Foreskin keratinocyte (primary cell): ENCODE measurements at places on chromosomes 11 and 22.

- no peak for DNase-seq
Measured at GRCh38 chr22:42912059-42912458, 55.0 kb upstream of the ARFGAP3 start.

DNA sequence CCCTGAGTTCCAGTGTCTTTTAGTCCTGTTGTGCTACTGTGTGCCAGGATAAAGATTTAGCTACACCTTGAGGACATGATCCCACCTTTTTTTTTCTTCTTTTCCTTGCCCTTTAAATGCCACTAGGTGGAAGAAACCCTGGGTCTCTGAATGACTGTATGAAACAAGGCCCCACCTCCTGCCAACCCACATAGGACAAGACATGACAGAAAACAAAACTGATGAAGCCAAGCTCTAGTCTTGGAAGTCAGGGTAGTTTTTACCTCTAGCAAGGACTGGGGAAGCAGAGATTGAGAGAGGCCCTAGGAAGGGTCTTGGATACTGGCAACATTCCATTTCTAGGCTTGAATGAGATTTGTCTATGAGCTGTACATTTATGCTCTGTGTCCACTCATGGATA, 410.7 kb downstream of the MIAT start:
- no peak for DNase-seq

DNA sequence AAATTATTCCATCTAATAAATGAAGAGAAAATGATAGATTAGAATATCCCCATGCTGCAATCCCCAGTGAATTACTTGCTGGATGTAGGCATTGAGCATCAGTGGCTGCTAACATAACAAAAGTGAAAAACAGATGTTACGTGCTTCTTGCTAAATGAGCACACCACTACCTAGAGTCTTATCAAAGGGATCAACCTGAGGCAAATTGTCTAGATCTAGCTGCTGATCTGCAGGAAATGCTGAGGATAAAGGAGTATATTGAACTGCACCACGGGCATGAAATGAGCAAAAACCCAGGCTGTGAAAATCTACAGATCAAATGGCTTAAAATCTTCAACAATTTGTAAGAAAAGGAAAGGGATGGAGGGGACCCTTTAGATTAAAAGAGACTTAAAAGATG, 45.3 kb upstream of the SCUBE2 start:
- no peak for DNase-seq

GRCh38 chr11:117795638-117796455, 1.2 kb downstream of the DSCAML1 start:
- no peak for DNase-seq

DNA sequence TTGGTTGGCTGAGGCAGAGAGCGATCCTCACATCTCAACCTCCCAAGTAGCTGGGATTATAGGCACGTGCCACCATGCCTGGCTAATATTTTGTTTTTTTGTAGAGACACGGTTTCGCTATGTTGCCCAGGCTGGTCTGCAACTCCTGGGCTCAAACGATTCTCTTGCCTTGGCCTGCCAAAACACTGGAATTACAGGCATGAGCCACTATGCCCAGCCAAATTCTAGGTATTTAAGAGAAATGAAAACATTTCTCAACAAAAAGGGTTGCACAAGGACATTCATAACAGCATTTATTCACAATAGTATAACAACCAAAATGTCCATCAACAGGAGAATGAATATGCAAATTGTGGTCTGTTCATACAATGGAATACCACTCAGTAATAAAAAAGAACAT, 31.7 kb upstream of the RBX1 start:
- DNase-seq, result no peak

DNA sequence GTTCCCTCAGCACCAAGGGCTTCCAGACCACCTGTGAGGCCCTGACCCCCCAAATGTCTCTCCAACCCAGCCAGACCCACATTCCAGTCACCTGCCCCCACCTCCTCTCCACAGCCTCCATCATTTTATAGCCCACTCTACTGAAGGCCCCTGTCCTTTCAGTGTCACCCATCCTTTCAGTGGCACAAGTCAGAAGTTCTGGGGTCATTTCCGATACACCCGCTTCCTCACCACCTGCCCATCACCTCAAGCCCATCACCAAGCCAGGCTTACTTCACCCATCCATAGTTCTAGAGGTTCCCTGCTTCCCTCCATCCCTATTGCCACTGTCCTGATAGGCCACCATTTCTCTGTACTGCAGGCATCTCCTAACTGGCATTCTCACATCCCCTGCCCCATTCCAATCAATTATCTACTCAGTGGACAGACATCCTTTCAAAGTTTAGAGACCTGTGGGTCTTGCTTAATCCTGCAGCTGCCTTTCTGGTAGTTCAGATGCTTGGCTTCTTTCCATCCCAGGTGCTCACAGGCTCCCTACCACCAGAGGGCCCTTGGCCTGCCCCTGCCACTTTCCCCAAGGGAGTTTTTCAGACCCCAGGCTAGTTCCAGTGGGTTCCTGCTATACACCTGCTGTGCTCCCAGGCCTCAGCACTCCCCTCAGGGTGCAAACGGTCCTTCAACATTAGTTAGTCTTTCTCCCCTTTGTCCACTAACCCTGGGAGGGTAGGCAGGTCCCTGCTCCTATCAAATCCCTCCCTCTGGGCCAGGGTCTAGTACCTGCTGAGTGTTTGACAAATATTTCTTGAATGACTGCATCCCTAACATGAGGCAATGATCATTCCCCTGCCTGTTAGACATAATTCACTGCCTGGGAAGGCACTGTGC, 7.6 kb downstream of the KCNQ1OT1 start:
- peak; percentile 20 for DNase-seq

DNA sequence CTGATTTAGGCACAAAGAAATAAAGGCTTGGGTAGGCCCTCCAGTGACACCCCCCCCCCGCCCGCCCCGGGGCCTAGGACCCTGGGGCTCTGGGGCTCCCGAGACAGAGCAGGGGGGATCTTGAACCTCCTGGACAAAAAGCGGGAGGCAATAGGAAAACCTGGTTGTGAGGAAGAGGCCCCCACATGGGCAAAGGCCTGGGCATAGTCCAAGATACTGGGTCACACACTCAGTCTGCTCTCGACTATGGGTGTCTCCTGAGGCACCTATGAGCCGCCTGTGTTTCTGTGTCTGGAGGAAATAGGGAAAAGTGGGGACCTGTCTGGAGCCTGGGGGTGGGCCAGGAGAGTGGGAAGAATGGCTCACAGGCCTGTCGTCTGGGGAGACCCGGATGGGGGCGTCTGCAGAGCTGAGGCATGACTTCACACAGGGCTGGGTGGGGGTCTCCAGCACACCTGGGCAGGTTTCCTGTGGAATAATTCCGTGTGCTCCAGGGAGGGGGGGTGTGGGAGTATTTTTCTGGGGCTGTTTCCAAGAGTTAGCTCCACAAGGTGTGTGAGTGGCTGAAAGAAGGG, 2.4 kb upstream of the MN1 start:
- DNase-seq, result no peak

- no peak for DNase-seq
Measured at GRCh38 chr11:117874253-117874909, 2.1 kb downstream of the FXYD6 start.

GRCh38 chr11:103537904-103538502, 428.8 kb downstream of the DYNC2H1 start:
- peak; percentile 30 for DNase-seq

DNA sequence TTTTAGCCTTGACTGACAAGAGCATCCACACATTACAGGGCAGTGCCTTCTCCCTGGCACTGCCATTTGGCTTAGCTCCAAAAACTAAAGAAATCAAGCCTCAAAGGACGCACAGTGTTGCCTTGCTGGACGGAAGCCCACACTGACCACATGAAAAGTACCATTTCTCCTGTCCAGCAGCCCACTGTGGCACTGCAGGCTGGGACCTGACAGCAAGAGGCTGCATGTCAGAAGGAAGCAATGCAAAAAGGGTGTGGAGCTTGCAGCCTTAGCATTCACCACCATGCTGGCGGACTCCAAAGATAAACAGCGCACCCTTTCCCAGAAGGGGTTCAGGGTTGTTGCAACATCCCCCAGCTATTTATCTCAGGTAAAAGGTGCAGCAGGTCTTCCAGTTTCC, 109.3 kb upstream of the BMAL1 start:
- peak; percentile 80 for DNase-seq

DNA sequence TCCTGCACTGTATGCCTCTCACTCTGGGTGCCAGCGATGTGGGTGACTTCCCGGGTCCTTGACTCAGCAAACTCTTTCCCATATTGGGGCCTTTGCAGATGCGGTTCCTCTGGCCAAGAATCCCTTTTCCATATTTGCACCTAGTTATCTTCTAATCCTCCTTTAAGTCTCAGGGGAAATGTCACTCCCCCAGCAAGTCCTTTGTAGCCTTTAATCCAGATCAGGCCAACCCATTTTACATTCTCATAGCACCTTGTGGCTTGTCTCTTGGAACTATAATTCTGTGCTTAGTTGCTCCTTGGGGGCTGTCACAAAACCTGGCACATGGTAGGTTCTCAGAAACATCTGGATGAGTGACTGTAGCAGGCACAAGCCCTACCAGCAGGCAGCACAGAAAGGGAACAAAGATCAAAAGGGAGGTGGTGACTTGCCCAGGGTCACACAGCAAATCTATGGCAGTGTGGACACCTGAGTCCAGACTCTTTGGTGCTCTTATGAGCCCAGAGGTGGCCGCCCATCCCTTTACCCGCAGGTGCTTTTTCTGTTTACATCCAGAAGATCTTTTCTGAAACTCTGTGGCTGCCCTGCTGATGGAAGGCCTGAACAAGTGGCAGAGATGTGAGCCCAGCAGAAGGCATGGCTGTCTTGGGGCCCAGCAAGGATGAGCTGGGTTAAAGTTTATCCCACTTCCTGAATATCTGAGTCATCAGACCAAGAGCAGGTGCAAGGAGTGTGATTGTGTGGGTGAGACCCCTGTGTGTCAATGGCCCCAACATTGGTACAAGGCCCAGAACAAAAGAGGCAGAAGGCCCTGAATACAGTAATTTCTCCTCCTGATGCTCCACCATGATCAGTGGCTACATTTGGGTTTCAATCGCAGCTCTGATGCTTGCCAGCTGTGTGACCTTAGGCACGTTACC, 78.6 kb upstream of the GRK3 start:
- no peak for DNase-seq

GRCh38 chr11:70068950-70069349, 9.2 kb upstream of the ANO1 start:
- DNase-seq, result no peak

DNA sequence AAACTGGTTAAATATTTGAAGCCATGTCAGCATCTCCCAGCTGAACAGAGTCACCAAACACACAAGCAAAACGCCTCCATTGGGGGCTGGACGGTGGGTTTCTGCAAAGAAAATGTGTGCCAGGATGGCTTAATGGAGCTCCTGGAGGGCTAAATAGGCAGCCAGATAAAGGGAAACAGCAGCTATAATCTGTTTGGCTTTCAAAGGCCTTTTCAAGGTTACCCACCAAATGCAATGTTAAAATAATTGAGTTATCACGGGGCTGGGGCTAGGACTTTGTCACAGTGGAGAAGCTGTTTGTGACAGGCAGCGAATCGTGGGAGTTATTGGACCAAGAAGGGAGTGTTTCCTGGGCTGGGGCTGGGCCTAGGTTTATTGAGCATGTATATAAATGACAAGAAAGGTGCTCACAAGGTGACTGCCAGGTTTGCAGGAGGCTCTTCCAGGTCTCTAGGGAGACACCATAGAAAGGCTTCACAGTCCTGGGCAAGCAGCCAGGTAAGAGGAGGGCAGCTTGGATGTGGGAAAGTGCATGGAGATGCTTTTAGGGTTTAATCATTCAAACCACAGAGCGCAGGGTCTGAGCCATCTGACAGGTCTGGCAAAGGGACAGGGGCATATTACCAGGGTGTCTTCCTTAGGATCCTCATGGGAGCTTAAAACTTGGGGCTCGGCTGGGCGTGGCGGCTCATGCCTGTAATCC, 28.3 kb downstream of the GRIK4 start:
- DNase-seq, result peak; percentile 37

DNA sequence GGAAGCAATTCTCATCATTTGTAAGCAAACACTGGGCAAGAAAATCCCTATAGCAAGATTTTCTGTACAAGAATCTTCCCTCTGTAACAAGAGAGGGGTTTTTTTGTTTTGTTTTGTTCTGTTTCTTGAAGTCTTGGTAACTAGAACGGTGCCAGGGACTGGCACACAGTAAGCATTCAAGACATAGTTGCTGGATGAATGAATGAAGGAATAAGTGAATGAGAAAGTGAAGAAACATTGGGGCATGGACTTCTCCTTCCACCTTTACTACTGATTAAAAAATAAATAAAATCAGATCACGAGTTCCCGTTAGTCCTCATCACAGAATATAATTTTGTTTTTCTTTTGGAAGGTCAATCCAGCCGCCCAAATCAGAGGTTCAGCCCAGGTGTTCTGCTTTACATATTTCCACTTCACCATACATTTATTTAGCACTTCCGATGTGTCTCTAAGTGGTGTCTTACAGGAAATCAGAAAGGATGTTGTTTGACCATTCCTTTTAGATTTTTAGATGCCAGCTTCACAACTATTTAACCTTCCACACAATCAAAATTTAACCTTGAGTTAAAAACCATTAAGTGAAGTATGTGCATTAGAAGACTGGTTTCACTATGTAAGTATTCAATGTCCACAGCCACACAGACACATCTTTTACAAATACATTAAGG, 281.2 kb downstream of the CADM1 start:
- no peak for DNase-seq

- DNase-seq, result no peak
Measured at GRCh38 chr11:6260207-6260726, 629 bp downstream of the CCKBR start.

DNA sequence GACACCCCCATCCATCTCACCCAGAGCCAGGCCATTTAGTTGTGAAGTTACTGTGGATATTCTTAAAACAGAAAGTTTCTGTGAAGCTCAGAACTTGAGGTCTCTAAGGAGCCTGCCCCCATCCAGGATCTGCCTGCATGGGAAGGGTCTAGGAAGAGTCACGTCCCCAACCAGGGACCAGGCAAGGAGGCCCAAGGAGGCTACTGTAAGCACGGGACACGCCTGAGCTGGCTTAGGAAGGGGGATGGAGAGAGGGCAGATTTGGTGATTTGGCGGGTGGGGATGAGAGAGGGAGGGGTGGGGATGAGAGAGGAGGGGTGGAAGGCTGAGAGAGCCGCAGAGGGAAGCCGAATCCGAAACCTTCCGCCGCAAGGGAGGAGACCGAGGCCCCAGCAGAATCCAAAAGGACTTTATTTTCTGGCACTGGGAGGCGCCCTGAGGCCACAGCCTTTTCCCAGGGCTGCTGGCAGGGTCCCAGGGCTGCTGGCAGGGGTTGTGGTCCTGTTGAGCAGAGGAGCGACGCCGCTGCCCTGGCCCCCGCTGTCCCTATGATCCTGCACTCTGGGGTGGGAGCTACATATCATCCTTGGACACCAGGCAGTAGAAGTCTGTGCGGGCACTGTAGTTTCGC, 9.4 kb downstream of the SIGIRR start:
- DNase-seq, result no peak

DNA sequence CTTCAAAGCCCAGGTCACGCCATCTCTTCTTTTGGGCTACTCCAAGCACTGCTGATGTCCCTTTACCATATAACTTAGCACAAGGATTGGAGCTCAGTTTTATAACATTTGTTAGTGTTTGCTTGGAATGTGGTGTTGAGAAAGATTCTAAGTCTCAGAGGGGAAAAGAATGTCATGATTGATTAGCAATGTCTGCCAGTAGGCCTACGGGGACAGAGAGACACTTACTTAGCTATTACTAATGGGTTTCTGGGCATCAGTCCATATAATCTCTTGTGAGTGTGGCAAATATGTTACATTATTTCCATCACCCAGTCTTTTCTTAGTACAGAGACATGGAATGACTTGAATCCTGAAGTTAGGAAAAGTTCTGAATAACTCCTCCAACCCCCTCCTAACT, 75.4 kb upstream of the FSHB start:
- no peak for DNase-seq
